Activated CD4-positive, alpha-beta T cell treated with anti-CD3 and anti-CD28 coated beads for 36 hours (primary cell): ENCODE measurements at places on chromosomes 4 and X.

GRCh38 chrX:105211066-105211575, 9.4 kb downstream of the TEX13A start:
- no peak for DNase-seq

GRCh38 chr4:184362396-184362795, 112.0 kb downstream of the IRF2 start:
- DNase-seq: no peak

DNA sequence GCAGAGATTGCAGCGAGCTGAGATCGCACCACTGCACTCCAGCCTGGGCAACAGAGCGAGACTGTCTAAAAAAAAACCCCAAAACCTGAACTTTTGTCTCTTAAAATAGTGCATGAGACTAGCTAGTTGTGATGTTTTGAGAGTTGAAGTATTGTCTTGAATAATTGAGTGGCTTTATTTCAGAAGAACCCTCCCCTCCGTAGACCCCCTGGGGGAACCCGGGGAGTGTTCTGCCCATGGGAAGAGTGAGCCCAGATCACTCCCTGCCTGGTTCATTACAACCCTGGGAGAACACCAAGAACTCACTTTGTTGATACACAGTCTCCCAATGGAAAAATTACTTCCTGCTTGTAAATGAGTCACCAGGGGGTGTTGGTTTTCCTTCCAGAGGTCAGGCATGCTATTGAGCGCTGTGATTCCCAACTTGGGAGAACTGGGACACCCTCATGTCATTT, 65.3 kb upstream of the SHISA3 start:
- no peak for DNase-seq

DNA sequence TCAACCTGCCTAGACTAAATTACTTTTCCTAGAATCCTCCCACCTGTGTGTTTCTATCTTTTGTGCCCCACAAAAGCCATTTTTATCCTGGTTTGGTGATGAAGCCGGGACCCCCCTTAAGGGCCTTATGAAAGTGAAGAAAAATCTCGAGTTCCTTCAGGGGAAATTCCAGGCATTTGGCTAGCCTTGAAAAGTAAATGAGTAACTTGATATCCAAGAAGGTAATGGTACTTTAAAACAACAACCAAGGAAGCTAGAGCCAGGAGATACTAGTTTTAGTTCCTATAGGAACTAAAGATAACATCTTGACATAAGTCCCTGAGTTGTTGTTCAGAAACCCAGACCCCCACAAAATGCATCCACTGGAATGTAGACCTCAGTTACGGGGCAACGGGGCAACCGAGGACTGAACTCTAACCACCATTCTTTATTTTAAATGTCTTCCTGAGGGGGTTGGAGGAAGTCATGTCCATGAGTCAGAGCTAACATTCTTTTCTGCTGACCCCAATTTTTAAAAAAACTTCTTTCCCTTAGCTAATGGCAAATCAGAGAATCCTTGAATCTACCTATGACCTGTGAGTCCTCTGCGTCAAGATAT, 73.9 kb downstream of the VCX3A start:
- no peak for DNase-seq

DNA sequence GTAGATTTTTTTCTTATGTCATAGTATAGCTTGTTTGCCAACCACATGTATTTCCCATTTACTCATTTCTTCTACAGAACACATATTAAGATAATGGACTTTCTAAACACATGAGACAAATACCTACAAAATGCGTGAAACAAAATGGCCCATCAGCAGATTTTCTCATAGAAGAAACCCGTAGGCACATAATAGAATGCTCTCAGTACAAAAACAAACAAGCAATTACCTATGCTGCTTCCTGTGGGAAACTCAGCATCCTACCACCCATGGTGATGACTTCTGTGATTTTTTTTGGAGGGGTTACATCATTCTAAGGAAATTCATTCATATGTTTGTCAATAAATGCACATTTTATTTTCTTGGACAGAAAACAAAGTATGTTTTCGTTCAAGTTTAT, 343.6 kb downstream of the SPRY1 start:
- no peak for DNase-seq

DNA sequence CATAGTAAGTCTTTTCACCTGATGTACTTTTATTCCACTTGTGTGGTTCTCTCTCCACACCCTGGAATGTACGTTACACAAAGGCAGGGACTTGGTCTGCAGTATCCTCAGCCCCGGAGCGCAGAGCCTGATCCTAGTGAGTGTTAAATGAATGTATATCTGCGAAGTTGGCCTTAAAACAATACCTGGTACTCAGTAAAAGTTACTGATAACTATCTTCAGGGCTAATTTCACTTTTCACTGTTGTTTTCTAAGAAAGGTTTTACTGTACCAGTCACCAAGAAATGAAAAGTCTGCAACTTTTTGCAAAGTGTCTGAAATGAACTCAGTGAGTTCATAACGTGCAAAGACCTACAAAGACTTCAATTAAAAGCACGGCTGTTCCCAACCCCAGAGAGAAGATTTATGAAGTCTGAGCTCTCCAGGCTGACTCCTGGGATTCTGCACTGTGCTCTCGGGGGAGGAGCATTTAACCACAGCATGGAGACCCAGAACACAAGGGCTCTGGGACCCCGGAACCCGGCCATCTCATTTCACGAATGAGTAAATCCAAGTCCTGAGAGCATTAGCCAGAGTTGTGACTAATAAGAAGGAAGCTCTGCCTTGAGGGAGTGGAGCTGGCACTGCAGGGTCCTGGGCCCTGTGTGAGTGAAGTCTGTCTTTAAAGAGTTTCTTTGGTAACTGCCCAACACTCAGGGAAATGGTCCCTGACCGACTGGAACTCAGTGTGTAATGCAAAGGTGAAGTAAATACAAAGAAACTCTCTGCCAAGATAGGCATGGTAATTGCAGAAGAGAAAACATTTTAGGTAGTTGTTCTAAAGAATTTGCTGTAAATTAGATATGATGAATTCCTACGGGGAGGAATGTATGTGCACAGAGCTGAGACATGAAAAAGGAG, 165.8 kb downstream of the NSUN7 start:
- peak; percentile 57 for DNase-seq

DNA sequence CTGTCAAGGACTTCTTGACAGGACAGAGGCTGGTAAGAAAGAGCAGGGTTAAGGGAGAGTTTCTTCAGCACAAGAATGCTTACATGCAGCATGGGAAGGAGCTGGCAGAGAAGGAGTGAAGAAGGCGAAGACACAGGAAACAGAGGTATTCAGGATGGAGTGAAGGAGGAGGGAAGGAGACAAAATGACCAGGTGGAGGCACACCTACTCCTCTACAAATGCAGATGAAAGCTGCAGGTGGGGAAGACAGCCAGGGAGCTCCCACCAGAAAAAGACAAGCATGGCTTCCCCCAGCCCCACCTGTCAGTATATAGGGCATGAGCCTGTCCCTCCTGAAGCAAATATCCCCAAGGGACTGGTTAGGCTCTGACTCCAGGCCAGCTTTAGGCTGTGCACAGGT, 29.6 kb upstream of the NKRF start:
- DNase-seq: no peak

- DNase-seq: peak; percentile 51
Measured at GRCh38 chrX:102934624-102935023, 2.4 kb upstream of the RAB40AL start.

DNA sequence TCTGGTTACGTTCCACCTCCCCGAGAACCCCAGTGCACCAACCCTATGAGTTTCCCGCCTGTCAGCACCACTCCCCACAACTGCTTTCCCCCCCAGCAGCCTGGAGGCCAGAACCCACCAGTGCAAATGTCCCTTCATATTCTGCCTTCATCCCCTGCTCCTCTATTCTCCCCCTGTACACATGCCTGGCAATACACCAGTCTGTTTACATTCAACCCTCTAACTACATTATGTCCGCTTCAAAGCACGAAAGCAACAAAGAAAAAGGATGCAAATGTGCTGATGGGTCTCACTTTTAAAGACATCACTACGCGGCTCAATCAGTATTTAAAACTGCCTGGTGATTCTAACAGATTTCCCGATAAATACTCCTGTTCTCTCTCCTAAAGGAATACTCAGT, 126.7 kb upstream of the SORBS2 start:
- DNase-seq: no peak

GRCh38 chr4:94410678-94411206, 41.0 kb upstream of the PDLIM5 start:
- no peak for DNase-seq

DNA sequence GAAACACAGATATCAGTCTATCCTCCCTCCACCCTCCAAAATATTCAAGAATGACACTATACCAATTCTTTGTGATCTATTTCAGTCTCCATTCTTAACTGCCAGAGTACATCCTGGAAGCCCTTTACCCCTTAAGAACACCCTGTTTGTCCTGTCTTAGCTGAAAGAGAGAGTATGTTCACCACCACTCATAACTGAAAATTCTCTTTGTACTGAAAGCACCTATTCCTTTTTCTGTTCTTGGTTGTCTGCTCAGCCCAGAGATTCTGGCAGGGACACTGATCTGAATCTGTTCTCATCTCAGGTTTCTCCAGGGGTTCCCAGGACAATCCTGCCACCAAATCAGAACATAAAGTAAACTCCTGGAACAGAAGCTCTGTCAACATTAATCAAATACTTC, 25.4 kb upstream of the EREG start:
- no peak for DNase-seq

GRCh38 chrX:23851544-23851943, 56.2 kb downstream of the APOO start:
- no peak for DNase-seq

DNA sequence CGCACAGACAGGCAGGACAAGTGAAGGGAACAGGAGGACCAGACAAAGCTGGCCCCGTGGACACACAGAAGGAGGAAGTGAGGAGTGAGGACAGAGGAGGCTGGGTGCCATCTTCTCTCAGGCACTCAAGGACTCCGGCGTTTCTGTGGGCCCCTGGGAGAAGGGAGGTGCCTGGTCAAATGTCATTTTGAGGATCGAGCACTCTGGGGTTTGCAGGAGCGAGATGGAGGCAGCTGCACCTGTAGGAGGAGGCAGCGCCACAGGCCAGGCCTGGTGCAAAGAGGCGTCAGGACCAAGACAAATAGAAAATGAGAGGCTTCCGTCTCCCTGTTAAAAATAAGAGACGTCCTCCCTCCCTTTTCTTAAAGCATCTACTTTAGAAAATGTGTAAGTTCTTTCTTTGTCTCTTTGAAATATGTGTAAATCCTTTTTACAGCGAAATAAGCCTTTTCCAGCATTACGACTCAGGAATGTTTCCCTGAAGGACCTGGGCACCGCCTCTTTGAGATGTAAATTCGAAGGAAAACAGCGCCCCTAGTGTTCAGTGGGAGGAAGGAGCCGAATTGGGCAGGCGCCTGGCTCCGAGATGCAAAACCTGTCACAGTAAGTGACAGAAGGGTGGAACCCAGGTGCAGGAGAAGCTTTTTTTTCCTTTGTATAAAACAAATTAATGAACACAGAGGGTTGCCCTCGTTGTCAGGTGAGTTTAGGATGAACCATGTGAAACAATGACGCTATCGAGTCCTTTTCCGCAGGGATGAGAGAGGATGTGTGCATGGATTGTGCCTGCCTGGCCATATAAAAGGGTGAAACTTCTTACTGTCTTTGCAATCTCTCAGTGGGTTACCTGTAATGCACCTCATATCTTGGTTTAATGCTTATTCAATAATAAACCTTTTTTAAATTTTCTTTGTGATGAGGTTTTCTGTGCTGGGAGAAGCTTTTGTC, 1.4 kb upstream of the C4orf50 start:
- DNase-seq: peak; percentile 55

- no peak for DNase-seq
Measured at GRCh38 chrX:44305921-44306320, 37.6 kb downstream of the EFHC2 start.

- DNase-seq: no peak
Measured at GRCh38 chr4:189600718-189601435, 339.8 kb upstream of the FRG1 start.

DNA sequence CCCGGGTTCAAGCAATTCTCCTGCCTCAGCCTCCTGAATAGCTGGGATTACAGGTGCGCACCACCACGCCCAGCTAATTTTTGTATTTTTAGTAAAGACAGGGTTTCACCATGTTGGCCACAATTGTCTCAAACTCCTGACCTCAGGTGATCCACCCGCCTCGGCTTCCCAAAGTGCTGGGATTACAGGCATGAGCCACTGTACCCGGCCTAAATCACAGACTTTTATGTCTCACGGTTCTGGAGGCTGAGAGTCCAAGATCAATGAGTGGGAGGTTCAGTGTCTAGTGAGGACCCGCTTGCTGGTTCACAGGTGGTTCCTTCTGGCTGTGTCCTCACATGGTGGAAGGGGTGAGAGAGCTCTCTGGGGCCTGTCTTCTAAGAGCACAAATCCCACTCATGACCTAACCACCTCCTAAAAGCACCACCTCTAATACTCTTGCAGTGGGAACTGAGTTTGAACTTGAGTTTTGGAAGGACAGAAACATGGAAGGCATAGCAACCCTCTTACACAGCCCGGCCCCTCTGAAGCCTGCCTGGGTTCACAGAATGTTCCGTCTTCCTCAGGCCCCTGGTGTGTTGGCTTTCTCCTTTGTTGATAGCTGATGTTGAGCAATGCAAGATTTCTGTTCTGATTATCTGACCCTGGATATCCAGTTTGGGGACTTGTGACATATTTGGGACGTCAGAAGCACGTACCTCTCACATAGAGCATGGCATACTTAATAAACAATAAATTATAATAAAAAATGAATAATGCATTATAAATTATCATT, 1.9 kb upstream of the AKAP17A start:
- DNase-seq: no peak

DNA sequence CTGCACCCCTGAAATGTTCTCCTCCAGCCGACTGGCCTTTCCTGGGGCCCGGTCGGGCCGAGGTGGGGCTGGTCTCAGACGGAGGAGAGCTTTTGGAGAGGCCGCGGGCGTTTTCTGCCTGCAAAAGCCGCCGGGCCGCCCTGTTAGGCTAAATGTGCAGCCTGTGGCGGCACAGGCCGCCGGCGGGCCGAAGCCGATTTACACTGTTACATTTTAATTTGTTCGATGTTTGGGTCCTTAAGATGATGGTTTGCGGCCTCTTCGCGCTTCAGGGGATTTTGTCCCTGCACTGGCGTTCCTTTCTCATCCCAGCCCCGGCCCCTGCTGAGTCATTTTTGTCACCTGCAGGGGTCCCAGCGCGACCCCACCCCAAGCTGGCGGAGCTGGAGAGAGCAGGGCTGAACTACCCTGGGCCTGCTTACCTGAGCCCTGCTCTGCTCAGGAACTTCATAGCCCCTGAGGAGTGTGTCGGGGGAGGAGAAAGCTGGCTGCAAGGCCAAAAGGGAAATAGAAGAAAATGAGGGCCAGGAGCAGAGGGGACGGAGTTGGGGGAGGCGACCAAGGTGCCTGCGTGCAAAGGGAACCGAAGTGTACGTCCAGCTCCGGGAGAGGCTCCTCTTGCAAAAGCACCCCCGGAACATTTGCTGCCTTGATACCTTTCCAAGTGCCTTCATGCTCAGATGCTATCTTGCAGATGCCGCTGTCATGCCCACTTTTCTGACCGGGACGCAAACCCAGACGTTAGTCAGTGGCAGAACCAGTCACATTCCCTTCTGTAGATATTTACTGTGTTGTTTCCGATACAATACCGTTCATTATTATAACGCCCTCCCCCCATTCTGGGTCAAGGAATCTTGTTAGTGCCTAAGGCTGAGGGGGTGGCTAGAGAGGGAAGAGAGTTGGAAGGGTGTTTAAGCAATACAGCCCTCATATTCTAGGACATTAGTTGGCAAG, 977 bp upstream of the RBBP7 start:
- DNase-seq: peak; percentile 37
